Urinary bladder (tissue), 4 donors: ENCODE measurements at places on chromosomes 2 and 18. TPM values are rescaled to one million over a fixed set of nuclear protein-coding genes. Genes with fewer than 3 reads are reported as not detected.

The DTNA gene
- 119 TPM for polyA plus RNA-seq

The ZNF532 gene
- polyA plus RNA-seq: 53.8 TPM

The CYS1 gene
- 6.2 TPM for polyA plus RNA-seq

The SMAD4 gene
- 58.1 TPM for polyA plus RNA-seq

The TGFBRAP1 gene
- 12.1 TPM for polyA plus RNA-seq
